Osteoblast (primary cell): ENCODE measurements at places on chromosomes 16 and 17. TPM values are rescaled to one million over a fixed set of nuclear protein-coding genes. Genes with fewer than 3 reads are reported as not detected.

SEPTIN1 gene
- 0.29 TPM in 1 of 2 replicates, not detected in the other for total RNA-seq

HS3ST3A1 gene
- total RNA-seq: 7.1 and 8.3 TPM in 2 replicates

SAMD14 gene
- total RNA-seq: 2.5 and 2.7 TPM in 2 replicates

FBXW10B gene
- 0.29 and 0.36 TPM in 2 replicates for total RNA-seq

DNA sequence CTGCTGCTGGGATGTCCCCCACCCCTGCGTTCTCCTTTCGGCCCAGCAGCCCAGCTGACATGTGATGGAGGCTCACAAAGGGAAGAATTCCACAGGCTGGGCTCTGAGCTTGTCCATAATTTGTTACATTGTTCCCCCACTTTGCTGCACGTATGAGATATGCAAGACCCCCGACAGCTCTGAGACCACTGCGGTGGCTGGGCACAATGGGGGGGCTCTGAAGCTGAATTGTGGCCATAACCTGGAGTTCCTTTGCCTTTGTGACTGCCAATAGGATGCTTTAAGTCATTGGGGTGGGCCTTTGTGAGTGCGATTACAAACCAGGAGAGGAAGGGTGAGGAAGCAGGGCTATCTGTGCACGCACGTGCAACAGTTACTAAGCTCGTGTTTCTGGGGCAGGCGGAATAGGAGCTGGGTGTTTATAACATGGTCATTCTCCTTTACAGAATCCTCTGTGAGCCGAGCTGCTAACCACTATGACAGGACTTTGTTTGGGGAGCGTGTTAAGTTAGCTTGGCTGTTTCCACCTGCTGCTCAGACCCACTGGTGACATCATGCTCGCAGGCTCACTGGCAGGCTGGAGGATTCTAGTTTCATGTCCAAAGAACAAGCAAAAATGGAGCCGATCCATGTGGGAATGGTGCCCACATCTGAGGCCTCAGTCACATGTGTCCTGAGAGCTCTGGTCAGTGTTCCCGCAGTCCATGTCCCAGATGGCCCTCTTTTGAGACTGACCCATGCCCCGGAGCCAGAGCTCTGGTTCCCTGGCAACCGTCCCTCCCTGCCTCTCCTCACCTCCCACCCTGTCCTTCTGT, 208.3 kb upstream of the SALL1 start:
- DNase-seq: no peak

DNA sequence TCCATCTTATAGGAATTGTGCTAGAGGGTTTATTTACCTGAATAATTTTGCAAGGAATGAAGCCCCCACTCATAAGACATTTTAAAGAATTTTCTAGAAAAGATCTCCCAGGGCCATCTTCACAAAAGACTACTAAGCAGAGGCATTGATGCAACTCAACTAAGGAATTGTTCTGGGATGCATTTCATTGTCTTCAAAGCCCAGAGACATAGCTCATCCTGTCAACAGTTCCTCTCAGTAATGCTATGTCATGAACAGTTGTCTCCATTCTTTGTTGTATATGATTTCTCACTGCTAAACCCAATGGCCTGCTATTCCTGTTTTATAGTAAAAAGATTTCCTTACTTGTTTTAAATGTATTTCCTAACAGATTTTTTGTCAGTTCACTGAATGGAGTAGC, 136.8 kb upstream of the RBL2 start:
- peak; percentile 43 for DNase-seq

SLC16A6 gene
- 1.4 and 3.8 TPM in 2 replicates for total RNA-seq

DNA sequence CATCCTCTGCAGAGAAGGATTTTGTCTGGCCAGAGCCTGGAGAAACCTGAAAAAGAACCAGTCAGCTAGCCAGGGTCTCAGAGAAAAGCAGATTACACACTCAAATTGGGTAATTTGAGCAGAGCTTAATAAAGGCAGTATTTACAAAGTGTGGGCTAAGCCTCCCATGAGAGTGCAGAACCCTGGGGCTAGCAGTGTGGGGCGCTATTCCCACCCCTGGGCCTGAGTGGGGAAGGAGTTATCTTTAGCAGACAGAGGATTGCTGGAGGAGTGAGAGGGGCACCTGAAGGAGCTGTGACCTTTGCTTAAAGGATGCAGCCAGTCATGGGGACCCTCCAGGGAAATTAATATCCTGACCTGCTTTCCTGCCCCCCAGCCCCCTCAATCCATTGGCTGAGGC, 46.2 kb downstream of the SNX20 start:
- DNase-seq: no peak

GRCh38 chr17:29577001-29577370, 8.5 kb downstream of the TP53I13 start:
- peak; percentile 45 for DNase-seq

GRCh38 chr16:66703406-66704215, 7.1 kb upstream of the CMTM4 start:
- no peak for DNase-seq

NAT9 gene
- 33.0 and 35.1 TPM in 2 replicates for total RNA-seq

SGCA gene
- total RNA-seq: 0.29 TPM in 1 of 2 replicates, not detected in the other

- DNase-seq: no peak
Measured at GRCh38 chr17:55577687-55578086, 66.4 kb upstream of the SMIM36 start.

- DNase-seq: no peak
Measured at GRCh38 chr16:72467157-72467759, 295.3 kb upstream of the PMFBP1 start.

DNA sequence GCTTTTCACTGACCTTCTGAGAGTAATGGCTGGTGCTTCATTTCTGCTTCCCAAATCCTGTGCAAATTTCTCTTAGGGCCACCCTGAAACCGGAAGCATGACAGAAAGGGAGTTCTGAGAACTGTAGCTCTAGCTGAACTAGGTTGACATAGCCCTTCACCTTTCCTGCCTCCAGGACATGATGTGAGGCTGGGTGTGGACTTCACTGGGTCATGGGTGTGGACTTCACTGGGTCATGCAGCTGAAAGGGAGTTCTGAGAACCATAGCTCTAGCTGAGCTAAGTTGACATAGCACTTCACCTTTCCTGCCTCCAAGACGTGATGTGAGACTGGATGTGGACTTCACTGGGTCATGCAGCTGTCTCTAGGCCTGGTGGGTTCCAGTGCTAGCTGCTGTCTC, 54.3 kb upstream of the NLRP1 start:
- no peak for DNase-seq

DNA sequence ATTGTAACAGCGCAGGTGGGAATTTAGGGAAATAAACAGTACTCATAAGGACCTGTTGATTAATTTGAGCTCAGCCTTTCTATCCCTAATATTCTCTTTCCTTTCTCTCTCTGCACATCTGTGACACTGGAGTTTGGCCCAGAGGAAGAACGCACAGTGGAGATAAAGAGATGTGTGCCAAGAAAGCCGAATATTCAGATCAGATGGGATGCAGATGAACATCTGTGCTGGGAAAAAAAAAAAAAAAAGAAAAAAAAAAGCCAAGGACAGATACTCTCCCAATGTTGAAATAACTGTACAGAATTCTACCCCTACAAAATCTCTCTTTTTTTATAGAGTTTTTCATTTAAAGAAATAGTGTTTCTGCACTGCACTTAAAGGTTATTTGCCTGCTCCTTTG, 485.4 kb downstream of the KCNJ2 start:
- no peak for DNase-seq

GRCh38 chr16:78992001-78992400, 608.5 kb downstream of the MAF start:
- no peak for DNase-seq

GRCh38 chr17:4173781-4174180, 30.8 kb downstream of the CYB5D2 start:
- peak; percentile 54 for DNase-seq

DNA sequence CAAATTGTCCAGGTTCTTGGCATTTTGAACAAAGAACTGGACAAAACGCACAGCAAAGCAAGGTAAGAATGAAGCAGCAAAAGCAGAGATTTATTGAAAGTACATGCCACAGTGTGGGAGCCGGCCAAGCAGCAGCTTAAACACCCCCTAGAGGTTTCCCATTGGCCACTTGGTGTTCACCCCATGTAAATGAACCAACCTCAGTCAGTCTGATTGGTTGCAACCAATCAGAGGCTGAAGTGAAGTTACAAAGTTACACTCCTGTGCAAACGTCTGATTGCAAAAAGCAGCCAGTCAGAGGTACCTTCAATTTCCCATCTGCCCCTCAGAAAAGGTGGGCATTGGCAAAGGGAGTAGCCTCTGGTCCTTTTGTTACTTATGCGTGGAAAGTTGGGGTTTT, 8.8 kb upstream of the ZNF263 start:
- no peak for DNase-seq

DNA sequence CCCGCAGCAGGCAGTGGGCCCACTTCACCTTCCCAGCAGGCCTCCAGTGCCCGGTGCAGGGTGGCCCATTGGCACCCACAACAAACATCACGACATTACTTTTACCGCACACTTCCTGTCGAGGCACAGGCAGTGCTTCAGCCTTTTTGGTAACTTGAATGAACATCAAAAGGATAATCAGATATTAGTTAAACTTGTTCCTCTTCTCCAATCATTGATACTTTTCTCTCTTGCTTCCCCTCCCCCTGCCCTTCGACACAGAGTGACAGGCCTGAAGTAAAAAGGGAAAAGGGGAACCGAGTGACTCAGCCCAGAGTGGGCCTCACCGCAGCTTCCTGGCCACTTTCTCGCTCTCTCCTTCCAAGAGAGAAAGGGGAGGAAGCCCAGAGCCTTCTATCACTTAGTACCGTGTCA, 507.0 kb downstream of the MAF start:
- no peak for DNase-seq

KCNJ18 gene
- total RNA-seq: not detected in 2 replicates

GRCh38 chr16:4200000-4200780, 41.7 kb downstream of the SRL start:
- peak; percentile 94 for DNase-seq

- no peak for DNase-seq
Measured at GRCh38 chr17:12358477-12358876, 307.2 kb upstream of the MYOCD start.

- no peak for DNase-seq
Measured at GRCh38 chr17:68314916-68315535, 23.7 kb downstream of the ARSG start.

- DNase-seq: no peak
Measured at GRCh38 chr16:65200857-65201256, 79.0 kb upstream of the CDH11 start.

ACOX1 gene
- 59.2 and 59.4 TPM in 2 replicates for total RNA-seq

- peak; percentile 64 for DNase-seq
Measured at GRCh38 chr16:88809676-88810165, 2.0 kb downstream of the APRT start.

KRTAP9-8 gene
- total RNA-seq: not detected in 2 replicates

DNA sequence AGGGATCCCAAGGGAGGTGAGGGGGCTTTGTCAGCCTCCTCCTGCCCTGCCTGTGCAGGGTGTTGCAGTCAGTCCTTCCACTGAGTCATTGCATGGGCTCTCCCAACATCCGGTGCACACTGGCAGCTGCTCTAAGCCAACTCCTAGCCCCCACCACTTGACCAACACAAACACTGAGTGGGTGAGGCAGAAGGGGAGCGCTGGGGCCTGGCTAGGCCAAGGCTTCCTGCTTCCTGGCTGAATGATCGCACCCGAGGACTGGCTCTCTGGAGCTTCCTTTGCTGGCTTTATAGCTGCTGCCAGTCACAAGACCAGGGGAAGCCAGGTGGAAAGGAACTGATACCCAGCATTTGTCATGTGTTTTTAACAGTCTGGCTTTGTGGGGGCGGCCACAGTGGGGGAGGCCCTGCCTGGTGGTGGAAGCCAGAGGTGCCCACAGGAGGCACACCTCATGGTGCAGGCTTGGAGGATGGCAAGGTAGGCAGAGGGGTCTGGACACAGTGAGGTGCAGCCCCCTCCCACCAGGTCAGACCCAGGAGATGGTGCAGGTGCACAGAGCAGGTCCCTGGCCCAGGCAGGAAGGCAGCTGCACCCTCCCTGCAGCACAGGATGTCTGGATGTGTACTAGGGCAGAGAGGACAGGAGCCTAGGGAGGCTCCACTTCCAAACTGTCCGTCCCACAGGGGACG, 6.8 kb downstream of the MPG start:
- peak; percentile 100 for DNase-seq

DNA sequence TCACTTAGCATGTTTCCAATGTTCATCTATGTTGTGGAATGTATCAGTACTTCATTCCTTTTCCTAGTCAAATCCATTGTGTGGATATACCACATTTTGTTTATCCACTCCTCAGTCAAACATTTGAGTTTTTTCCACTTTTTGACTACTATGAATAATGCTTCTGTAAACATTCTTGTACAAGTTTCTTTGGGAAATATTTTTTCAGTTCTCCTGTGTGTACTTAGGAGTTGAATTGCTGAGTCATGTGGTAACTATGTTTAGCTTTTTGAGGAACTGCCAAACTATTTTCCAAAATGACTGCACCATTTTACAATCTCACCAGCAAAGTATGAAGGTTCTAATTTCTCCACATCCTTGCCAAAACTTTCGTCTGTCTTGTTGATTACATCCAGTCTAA, 223.7 kb upstream of the AXIN2 start:
- DNase-seq: peak; percentile 65

- no peak for DNase-seq
Measured at GRCh38 chr16:11576427-11577289, 10.1 kb downstream of the LITAF start.
